ENCODE measurements at places on chromosomes 7 and 10. TPM values are rescaled to one million over a fixed set of nuclear protein-coding genes. Genes with fewer than 3 reads are reported as not detected.

LIPF gene
- total RNA-seq: not detected

HOXA1 gene
- total RNA-seq: 0.58 TPM

PNLIP gene
- 0.18 TPM for total RNA-seq

IL6 gene
- 0.44 TPM for total RNA-seq

RBP4 gene
- total RNA-seq: 2.0 TPM
